ENCODE measurements at places on chromosomes 7 and 10.

GRCh38 chr7:47292832-47293309 is 289.0 kb downstream of the TNS3 start:
- no peak for DNase-seq

- DNase-seq, result no peak
These were observed 23.0 kb downstream of the ABLIM1 start for GRCh38 chr10:114635101-114635500.

DNA sequence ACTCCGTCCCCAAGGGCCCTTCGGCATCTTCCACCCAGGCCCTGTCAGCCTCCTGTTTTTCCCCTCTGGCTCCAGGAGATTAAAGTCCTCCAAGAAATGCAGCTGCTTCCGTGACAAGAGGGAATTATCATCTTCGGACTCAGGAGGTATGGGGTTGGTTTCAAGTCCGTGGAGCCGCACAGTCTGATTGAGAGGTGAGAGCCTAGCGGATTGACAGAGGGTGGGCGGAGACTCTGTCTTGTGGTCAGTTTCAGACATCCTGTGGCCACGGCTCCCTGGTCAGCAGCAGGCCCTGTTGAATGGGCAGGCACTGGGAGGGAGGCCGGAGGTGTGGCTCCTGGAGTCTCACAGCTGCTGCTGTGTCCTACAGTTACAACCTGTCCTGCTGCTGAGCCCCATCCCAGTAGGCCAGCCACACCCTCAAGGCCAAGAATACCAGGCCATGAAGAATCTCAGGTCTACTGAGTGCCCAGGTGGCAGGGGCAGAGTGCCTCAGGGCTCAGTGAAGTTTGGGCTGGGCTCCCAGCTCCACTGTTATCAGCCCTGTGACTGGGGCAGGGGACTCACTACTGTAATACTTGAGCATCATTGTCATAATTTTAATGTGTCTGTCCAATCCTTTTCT is 49.3 kb upstream of the ZNF716 start:
- DNase-seq, result no peak

GRCh38 chr7:108234971-108235450 is 104.8 kb upstream of the LAMB4 start:
- DNase-seq, result no peak

DNA sequence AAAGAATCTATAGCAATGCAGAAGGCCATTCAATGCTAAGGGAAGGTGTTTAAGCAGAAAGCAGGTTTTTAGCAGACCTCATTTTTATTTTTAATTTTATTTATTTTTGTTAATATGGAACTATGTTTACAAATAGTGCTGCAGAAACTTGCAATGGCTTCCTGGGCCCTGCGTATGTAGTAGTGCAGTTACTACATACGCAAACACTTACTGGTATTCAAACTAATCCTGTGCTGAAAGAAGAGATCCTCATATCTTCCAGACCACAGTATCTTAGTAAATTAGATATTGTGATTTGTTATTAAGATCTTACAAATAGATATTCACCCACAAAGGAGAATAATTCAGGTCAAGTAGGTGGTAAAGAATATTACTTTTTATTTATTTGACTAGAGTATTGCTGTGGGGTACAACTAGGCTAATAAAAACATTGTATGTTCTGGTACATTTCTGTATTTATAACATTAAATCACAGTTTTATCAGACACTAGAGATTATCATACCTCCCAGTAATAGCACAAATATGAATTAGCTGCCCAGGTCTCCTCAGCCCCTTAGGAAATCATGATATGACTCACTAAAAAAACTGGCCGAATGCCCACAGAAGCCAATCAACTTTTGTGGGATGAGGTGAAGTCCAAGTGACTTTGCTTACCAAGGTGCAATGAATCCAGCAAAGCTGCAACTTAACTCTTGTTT is 57.6 kb downstream of the RNLS start:
- no peak for DNase-seq

DNA sequence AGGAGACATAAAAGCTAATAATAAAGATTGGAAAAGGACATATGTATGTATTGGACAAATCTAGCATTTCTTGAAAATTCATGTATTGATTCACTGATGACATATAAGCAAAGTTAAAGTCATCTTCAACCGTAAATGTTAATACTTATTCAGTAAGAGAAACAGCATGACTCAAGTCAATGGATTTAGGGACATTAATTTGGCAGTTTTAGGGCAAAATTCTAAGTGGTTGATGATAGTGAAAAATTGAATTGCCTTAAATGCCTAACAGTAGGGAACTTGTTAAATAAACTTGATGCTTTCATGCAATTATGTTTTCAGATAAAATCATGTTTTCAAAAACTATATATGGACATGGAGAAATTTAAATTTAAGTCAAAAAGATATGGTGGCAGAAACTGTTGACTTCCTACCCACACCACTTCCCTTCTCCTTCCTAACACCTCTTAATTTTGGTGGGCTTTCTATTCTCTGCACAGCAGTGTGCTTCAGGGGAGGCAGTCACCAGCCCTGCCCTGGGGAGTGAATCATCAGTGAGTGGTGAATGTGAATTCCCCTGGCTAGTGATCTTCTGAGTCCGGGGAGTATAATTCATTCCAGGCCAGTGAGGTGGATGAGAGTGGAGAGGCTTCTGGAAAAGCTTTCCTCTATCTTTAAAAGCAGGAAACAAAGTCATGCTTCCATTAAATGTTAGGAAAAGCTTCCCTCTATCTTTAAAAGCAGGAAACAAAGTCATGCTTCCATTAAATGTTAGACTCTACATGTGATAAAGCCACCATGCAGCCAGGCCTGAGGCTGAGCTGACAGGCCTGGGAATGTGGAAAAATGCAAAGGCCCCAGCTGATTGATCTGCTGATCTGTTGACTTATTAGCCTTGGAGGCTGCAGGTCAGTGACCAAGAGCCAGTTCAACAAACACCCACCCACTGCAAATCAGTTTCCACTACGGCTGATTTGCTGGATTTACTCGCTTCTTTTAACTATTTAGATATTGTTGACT is 25.2 kb upstream of the ITGB1 start:
- DNase-seq, result no peak

DNA sequence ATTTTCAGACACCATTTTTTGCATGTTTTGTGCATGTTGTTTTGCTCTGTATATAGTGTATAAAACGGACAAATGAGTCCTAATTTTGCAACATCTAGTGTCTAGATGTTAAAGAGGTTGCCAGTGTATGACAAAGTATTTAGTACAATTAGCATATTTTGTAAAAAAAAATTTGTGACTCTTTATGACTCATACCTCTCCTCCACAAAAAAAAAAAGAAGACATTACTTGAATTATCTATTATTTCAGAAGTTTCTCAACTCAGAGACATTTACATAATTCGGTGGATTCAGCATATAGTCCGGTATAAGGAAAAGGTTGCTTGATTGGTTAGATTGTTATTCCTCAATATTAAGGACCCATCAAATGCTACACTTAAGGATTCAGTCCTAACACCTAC is 26.0 kb downstream of the NUP42 start:
- DNase-seq, result no peak

- DNase-seq, result no peak
These were observed 304.8 kb downstream of the GFRA1 start for GRCh38 chr10:115968236-115968635.

DNA sequence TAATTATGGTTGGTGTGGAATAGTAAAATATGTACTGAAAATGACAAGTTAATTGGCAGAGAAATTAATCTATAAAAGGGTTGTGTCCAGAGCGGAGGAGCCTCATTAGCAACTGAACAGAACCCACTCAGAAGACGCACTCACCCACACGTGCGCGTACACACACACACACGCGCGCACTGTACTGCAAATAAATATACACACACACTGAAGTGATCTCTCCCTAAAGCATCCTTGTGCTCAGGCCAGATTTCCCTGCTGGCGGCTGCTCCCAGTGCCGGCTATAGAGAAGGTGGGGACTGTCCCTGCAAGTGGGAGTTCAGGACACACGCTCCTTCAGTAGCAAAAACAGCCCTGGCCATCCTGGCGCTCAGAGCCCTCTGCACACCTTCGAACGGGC is 85.2 kb downstream of the CHST15 start:
- no peak for DNase-seq

DNA sequence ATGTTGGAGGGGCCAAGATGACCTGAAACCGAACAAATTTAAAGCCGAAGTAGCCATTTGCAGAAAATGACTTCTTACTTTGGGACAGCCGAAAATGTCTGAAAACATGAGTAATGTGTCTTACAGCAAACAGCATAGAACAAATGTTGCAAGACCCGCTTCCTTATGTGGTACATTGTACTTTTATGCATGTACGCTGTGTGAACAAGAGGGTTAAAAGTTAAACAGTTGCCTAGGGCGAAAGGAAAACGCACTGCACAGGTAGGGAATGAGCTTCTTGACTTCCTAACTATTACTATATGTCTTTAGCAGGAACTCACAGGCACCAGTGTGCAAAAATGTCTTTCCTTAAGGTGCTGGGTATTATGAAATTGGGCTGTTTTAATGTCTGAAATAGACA is 303.5 kb upstream of the MGMT start:
- DNase-seq, result no peak

DNA sequence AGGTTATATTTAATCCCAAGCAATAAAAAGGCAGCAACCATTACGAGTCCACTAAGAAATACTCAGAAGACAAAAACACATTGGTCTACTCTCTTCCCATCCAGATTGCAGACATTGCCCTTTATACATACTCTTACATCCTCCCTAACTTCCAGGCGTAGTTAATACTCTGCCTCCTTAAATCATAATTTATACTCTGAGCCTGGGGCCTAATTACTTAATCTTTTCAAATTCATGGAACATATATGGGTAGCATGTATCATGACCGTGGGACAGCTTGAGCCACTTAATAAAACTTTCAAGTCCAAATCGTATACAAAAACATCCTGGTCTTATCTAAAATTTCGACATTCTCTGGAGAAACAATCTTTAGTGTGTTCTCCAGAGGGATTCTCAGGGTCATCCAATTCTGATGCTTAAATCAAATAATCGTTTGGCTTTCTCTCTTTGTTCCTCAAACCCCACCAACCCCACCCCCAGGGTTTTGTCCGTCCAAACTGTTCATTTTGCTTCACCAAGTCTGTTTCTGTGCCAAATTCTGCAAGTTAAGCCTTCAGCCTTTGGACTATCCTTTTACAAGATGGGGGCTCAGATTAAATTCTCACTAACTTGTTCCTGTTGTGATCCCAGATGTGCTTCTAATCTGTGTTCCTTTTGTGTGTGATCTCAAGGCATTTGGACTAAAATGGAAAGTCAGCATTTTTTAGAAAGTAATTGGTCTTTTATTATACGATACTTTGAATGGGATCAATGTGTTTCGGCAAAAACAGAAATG is 86.4 kb downstream of the ADAM12 start:
- no peak for DNase-seq

DNA sequence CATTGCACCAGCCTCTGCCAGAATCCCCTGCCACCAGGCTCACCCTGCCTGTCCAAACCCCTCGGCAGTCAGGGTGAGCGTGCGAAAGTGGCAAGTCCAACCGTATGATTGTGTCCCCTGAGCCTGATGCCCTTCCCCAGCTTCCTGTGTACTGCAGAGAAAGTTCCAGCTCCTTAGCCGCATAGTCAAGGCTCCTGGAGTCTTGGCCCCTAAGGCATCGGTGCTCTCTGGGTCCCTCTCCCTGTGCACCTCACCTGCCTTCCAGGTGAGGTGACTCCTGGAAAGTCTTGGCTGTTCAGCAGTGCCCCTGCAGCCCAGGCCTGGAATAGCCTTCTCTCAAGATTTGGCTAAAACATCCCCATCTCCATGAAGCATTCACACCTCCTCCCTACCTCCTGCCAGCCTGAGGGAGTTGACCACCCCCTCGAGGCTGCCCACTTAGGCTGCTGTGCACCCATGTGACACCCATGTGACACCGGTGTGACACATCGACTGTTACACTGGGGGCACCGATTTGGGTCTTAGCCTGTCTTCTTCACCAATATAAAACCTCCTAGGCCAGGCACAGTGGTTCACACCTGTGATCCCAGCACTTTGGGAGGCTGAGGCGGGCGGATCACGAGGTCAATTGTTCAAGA is 56.1 kb upstream of the ELN start:
- no peak for DNase-seq

DNA sequence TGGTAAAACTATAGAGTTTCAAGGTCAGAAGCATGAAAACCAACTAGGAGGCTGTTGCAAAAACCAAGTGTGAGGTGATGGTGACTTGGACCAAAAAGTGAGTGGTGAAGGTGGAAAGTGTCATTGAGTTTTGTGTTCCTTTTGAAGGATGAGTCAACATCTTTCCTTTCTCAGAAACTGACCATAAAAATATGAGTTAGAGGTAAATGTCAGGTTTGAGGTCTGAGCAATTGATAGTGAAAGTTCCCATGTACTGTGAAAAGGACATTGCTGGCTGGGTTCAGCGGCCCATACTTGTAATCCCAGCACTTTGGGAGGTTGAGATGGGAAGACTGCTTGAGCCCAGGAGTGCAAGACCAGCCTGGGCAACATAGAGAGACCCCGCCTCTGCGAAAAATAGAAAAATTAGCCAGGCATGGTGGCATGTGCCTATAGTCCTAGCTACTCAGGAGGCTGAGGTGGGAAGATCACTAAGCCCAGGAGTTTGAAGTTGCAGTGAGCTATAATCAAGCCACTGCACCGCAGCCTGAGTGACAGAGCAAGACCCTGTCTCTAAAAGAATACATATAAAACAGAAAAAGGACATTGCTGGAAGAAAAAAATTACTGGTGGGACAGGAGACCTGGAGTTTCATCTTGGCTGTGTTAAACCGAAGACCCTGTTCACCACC is 89.3 kb upstream of the ARID5B start:
- DNase-seq, result no peak

DNA sequence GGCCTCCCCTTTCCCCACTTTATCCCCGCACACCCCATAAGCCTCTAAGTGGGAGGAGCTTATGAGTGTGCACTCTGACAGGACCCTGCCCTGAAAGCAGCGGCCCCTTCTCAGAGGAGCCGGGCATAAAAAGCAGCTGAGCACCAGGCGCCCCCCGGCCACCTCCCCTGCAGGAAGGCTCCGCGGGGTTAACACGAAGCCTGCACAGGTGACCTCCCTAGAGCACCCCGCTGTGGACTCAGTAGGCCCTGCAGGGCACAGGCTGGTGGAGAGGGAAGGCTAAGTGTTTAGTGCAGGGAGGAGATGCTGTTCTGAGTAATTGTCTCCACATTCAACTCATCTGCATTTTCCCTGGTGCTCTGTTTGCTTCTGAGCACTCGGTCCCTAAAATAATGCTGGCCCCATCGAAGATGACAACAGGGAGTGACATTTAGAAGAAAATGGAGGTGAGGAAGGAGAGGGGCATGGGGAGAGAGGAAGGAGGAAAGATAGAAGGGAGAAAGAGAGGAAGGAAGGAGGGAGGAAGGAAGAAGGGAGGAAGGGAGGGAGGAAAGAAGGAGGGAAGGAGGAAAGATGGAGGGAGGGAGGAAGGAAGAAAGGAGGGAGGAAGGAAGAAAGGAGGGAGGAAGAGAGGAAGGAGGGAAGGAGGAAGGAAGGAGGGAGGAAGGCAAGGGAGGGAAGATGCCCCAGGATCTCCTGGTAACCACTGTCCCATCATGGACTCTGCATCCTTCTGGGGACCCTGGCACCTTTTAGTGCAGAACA is 25.4 kb upstream of the CNPY1 start:
- DNase-seq, result no peak

- DNase-seq, result peak; percentile 8
These were observed 20.5 kb upstream of the RASGEF1A start for GRCh38 chr10:43287056-43288007.
